ENCODE measurements at places on chromosomes 5 and 9. TPM values are rescaled to one million over a fixed set of nuclear protein-coding genes. Genes with fewer than 3 reads are reported as not detected.

STKLD1 gene
- total RNA-seq, result 0.81 TPM

ACSL6 gene
- 0.27 TPM for total RNA-seq

PCDHB7 gene
- under 0.01 TPM for total RNA-seq

PCDHB6 gene
- not detected for total RNA-seq

C9orf50 gene
- total RNA-seq, result not detected

CARTPT gene
- total RNA-seq, result not detected

All from hematopoietic multipotent progenitor cell (in vitro differentiated cells).